Kidney epithelial cell (primary cell): ENCODE measurements at places on chromosomes 6 and 20. TPM values are rescaled to one million over a fixed set of nuclear protein-coding genes. Genes with fewer than 3 reads are reported as not detected.

TRIM10 gene
- not detected in 2 replicates for total RNA-seq

TCP11 gene
- 0.41 TPM in 1 of 2 replicates, not detected in the other for total RNA-seq

BANF2 gene
- total RNA-seq = not detected in 2 replicates

PFDN6 gene
- total RNA-seq = 42.9 and 51.4 TPM in 2 replicates

DNA sequence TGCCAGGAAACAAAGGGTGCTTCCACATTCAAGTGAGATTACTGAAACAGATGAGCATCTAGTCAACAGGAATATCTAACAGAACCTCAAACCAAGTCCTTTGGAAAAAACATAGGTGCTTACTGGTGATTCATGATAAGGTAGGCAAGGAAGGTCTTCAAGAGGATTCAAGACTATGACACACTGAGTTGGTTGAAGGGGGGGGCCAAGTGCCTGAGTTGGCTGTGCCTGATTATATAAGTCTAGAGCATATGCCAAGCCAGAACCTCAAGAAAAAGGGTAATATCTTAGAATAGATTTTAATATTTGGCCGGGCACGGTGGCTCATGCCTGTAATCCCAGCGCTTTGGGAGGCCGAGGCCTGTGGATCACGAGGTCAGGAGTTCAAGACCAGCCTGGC, 63.7 kb downstream of the LYRM4 start:
- DNase-seq = no peak

DNA sequence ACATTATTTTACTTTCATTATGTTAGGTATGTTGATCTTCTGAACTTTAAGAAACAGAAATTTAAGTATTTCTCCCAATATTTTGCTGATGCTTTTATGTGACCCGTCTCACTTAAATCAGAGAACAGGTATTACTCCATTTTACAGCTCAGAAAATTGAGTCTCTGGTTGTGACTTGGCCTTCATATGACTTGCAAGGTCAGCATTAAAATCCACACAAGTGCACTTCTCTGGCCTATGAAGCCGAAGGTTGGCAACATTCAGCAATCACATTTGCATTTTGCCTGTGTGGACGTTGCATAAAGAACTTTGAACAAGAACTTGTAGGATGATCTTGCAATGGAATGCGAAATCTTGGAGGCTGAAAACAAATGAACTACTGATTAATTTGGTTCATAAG, 10.1 kb upstream of the MYLIP start:
- DNase-seq = no peak

GRCh38 chr20:57433657-57434389, 42.6 kb downstream of the RBM38 start:
- no peak for DNase-seq

DNA sequence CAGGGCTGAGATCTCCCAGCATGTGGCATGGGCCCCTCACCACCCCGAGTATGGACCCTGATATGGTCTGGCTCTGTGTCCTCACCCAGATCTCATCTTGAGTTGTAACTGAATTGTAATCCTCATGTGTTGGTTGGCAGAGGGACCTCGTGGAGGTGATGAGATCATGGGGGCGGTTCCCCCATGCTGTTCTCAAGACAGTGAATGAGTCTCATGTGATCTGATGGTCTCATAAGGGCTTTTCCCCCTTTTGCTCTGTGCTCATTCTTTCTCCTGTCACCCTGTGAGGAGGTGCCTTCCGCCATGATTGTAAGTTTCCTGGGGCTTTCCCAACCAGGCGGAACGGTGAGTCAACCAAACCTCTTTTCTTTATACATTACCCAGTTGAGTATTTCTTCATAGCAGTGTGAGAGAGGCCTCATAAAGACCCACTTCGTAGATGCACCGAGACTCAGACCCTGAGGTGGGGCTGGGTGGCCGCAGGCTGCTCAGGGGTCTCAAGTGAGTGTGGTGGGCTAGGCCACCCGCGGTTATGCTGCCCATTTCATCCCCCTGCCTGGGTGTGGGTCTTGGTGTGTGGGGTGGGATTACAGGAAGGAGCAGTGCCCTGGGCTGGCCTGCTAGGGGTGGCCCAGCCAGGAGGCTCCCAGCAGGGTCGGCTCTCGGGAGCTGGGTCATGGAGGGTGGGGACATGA, 26.2 kb upstream of the GATA5 start:
- peak; percentile 98 for DNase-seq

DNA sequence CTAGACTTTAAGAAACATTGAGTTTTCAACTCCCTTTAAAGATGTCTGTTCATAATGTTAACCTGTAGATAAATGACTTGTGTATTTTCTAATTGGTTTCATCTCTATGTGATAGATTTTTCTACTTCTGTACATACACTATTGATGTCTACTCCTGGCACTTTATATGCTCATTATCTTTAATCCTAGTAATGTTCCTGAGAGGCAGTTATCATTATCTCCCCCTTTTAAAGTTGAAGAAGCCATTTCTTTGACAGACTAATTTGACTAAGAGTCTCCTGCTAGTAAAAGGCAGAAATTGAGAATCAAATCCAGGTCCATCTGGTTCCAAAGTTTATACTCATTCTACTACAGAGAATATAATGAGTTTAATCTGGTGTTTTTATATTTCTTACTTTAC, 137.2 kb upstream of the SAMD5 start:
- no peak for DNase-seq

- no peak for DNase-seq
Observed at GRCh38 chr6:34374069-34374468, 18.4 kb downstream of the NUDT3 start.

DNA sequence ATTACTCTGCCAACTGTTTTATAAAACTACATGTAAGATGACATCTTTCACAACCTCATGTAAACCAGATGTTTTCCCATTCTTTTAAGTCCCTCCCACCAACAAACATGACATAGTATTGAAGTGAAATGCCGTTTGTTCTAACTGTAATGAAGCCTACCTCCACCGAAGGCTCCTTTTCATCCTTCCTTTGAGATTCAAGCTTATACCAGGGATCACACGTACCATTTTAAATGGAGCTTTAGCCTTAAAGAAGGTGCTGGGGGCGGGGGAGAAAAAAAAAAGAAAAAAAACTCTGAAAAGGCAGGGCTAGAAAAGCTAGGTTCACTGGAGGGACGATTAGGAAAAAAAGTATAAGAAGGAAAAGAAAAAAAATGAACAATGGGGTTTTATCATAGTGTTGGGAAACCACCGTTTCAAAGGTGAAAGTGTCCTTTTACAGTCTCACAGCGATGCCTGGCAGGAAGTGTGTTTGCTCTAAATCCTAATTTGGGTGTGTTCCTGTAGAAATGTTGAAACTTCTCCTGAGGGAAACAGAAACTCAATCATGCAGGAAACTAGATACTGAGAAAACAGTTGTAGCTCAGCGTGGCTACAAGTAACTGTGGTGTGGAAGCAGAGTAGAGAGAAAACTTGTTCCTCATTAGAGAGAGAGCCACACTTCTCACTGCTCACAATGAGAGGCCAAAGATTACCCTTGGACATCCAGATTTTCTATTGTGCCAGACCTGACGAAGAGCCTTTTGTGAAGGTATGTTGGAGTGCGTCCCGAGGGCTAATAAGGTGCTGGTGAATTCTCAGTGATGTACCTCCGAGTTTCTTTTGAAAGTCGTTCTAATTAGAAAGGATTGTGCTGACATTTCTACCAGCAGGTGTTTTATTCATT, 37.6 kb upstream of the HINT3 start:
- peak; percentile 92 for DNase-seq

DNA sequence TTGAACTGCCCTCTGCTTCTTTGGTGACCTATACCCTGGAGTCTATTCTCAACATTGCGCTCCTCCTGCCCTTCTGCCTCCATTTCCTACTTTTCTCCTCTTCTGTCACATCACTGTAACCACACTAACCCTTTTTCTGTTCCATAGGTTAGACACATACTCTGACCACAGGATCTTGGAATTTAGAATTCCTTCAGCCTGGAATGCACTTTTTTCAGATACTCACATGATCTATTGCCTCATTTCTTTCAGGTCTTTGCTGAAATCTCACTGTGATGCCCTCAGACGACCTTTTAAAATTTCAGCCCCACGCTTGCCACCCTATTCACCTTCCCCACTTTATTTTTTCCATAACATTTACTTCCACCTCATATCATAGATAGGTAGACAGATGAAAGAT, 5.1 kb downstream of the VNN1 start:
- no peak for DNase-seq

- DNase-seq = no peak
Observed at GRCh38 chr20:62123450-62124118, 1.3 kb downstream of the LSM14B start.

- no peak for DNase-seq
Observed at GRCh38 chr6:125533710-125534397, 215.6 kb upstream of the HEY2 start.
